ENCODE measurements at places on chromosomes 11 and 22.
A peak's percentile ranks its signal among the peaks of the same experiment; 100 is the strongest.

DNA sequence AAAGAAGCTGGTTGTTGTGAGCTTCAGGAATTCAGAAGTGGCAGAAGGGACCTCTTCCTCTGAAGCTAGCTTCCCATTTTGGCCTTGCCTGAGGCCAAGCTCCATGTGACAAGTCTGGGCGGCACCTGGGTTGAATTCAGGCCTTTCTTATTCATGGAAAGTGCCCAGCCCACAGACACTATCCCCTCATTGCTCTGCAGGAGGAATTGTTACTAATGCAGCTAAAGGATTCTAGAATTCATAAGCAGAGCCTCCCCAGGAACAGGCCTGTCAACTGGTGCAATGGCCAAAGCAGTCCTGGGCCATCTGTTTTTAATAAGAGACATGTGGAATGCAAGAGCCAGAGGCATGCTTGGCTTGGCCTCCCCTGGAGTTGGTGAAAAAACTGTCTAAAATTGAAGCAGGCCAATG lies 71.4 kb downstream of the SLC1A2 start:
- no peak for DNase-seq

DNA sequence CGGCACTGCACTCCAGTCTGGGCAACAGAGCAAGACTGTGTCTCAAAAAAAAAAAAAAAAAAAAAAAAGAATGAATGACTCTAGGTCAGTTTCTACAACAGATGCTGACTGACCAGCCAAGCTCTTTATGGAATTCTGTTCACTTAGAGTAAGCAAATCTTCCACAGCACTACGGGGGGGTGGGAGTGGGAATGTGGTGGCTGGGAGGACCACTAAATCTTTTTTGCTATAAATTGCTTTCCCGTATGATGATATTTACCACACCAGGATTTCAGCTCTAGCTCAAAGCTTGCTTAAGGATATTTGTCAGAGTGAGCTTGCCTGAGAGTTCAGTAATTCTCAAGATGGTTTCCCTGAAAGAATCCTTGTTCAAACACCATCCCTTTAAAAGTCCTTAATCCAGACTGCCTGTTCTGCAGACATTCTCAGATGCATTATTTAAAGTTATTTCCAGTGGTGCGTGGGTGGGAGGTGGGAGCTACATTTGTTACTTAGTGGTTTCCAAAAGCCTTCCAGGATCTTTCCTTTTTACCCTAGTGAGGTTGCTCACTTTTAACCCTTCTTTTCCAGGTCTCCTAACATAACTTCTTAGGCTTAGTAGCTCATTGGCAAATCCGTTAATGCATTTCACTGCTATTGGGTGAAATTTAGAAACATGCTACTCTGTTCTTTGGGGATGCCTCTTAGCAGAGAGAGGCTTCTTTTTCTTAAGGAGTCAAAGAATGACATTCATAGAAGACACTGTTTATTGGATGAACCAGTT lies 65.9 kb downstream of the UBASH3B start:
- DNase-seq: no peak

DNA sequence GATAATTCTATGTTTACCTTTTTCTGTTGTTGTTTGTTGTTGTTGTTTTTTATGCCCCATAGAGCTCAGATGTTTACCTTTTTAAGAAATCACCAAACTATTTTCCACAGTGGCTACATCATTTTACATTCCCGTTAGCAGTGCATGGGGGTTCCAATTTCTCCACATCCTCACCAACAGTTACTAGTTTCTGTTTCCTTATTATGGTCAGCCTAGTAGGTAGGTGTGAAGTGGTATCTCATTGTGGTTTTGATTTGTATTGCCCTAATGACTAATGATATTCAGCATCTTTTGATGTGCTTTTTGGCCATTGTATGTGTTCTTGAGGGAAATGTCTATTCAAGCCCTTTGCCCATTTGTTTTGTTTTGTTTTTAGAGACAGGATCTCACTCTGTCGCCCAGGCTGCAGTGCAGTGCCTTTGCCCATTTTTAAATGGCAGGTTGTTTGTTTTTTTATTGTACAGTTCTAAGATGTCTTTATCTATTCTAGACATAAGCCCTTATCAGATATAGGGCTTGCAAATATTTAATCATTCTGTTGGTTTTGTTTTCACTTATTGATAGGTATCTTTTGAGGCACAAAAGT lies 27.5 kb downstream of the CHEK2 start:
- DNase-seq: no peak

DNA sequence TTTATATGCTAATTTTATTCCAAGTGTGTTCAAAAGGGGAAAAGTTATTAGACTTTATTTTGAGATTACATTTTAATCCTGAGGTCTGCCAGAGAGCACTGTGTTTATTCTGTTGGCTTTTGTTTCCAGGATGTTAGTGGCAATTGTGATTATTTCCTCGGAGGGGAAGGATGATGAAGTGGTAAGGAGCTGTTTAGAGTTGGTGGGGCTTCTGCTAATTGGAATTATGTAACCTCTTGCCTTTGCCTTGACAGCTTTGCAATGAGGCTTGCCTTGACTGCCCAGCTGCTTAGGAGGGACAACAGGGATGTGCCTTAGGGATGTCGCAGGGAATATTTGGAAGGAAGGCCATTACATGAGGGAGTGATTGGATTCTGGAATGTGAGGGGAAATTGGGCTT lies 89.7 kb upstream of the E2F8 start:
- DNase-seq: peak; percentile 73

DNA sequence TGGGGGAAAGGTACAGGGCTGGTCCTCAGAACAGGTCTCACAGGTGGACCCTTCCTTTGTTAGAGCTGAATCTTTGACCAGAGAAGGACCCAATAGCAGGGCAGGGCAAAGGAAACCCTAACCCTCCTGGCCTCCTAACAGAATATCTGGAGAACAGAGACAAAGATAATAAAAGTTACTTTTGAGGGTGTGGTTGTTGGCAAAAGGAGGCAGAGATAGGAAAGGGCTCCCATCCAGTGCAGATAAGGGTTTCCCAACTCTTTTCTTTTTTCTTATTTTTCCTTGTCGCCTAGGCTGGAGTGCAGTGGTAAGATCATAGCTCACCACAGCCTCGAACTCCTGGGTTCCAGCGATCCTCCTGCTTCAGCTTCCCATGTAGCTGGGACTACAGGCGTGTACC lies 11.9 kb downstream of the PCSK7 start:
- no peak for DNase-seq

DNA sequence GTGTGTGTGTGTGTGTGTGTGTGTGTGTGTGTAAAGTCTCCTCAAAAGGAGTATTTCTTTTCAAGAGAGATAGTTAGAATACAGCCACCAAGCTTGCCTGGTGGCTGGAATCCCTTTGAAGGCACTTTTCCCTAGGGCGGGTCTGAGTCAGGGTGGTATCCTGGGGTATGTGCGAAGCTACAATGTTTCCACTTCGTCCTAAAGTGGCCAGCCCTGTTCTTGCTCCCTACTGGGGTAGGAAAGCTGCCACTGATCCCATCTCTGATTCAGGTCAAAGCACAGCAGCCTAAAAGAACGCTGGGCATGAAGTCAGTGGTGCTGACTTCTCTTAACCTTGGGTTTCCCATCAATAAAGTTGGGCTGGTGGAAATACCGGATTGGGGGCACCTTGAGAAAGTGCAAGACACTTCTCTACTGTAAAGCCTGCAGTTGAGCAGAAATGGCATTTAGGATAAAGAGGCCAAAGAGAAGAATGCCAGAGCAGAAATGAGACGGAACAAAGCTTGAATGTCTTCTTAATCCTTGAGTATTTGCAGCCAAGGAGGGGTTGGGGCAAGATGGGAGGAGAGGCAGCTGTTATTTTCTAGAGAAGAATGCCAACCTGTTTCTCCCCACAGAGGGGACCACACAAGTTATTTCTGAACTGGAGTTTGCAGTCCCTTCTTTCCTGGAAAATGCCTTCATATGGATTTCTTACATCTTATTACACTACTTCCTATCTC lies 35.3 kb downstream of the ZNRF3 start:
- no peak for DNase-seq

GRCh38 chr11:66835768-66836405 lies 7.4 kb upstream of the RCE1 start:
- no peak for DNase-seq

- DNase-seq: no peak
Measured at GRCh38 chr22:47355388-47355725, 592.9 kb downstream of the TBC1D22A start.

DNA sequence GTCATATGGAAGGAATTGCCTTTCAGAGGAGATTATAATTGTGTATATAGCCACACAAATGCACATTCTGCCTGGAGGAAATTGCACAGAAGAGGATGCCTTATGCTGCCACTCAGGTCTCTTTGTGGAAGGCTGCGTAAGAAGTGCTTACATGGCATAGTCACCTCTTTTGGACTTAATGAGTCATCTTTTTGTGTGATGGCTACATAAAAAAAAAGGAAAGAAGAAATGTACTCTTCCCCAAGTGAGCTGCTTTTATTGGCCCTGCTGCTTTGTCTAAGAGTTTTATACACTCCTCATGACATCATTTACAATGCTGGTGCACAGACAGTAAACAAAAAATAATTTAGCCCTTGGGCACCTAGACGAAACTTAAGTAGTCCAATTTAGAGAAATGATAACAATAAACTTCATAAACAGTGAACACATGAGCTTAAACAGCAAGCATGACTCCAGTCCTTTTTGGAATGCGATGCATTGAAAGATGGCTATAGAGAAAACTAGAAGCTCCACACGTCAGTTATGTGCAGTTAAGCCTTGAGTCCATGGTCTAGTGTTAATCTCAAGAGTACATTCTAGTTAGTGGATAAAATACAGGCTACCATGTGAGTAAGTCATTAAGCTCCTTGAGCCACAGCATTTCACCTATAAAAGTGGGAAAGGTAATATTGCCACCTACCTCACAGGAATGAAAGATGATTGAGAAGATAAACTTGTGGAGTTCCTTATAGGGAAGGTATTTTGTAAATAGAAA lies 12.0 kb downstream of the CSTPP1 start:
- DNase-seq: no peak

DNA sequence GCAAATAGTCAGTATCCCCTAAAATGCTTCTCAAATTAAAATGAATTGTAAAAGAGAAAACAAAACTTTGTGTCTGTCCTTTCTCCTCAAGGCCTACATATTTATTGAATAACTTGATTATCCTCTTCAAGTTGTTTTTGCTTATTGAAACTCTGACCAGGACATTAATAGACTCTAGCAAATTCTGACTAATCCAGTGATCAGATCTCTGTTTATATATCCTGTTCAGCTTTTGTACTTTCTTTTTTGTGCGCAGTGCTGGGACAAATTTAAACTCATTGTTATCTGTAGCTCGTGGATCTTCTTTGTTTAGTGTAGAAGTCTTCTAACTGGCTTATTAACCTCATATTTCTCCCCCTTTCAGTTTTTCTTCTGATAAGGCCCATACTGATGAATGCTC lies 139.9 kb upstream of the SORL1-AS1 start:
- DNase-seq: no peak

DNA sequence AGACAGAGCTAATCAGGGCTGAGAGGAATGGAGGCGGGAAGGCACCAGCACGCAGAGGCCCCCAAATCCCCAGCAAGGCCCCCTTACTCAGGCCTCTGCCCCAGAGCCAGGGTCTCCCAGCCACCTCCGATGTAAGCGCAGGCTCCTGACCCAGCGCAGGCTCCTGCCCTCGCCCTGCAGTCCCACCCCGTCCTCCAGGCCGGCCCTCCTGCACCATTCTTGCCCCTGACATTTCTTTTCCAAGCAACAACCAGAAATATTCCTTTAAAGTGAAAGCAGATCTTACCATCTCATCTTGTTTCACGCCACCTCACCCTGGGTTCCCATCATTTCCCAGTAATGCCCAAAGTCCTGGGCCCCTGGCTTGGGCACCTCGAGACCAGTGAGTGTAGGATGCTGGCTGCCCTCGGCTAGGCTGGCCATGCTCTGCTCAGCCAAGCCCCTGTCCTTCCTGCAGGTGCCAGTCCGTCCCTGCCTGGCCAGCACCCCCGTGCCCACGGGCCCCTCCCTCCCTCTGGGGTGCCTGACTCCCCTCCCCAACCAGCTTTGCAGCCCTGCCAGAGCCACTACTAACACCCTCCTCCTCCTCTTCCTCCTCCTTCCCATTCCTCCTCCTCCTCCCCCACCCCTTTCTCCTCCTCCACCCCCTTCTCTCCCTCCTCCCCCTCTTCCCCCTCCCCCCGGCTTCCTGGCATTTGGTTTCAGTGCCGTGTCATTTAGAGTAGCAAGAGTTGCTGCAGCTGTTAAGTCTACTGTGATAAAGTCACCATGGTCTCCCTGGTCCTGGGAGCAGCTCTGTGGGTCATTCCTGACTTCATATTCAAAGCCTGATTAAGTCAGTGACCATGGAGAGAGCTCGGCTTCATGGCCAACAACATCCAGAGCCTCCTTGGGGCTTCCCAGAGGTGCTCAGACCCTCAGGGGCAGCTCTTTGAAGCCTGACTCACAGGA lies 78.7 kb downstream of the PIWIL3 start:
- DNase-seq: peak; percentile 62

DNA sequence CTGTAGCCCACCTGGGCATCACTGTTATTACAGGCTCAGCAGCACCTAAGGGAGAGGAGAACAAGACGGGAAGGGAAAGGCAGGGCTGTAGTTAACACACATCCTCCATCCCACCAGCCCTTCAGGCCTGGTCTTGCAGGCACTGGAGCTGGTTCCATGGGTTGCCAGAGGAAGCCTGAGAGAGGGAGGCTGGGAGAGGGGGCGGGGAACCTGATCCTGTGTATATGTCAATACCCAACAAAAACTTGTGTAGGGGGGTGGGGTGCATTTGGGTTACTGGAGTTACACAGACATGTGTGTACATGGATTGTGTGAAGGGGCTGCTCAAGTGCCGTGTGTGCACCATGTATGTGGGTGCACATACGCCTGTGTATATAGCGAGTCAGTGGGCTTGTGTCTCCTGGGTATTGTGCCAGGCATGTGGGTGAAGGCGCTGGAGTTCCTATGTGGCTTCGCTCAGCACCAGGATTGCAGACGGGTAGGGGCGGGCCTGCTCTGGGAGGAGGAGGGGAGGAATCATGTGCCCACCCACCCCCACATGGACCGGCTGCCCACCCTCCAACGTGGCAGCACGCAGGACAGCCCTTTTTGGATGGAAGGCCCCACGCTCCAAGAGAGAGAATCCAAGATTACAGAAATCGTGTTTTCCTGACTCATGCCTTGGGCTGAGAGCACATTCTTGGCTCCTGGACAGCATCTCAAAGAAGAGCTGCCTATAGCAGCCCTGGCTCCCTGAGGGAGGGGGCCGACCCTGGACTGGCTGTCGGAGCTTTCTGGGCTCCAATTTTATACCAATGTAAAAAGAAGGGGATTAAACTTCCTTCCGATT lies 4.2 kb upstream of the SERPINH1 start:
- peak; percentile 91 for DNase-seq

DNA sequence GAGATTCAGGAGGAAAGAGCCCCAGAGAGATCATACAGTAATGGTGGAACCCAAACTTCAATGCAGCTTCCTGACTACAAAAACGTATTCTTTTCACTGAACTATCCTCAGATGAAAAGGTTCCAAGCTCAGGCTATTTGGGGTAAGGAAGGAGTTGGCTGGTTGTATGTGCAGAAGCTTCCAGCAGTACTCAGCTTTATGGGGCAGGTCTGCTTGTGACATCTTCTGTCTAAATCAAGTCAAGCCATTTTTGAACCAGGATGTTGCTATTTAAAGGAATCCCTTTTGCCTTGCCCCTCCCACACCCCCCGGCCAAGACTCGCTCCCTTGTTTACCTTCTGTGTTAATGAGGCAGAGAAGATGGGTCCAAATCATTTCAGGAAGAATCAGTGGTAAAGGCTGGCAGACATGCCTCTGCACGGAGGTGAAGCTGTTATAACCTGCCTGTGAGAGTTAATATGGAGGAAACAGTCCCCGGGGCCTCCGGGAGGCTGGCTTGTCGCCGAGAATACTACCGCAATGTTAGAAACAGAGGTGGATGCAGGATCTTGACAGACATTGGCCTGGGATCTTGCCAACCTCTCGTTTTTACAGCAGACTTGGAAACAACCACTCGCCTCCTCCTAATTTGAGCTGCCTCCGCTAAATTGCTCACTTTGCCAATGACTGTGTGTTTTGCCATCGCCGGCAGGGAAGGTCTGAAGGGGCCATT lies 45.4 kb downstream of the TIMP3 start:
- no peak for DNase-seq
